Suppressor macrophage (primary cell): ENCODE measurements at places on chromosomes 11 and 22.

- no peak for DNase-seq
These were observed 35.7 kb upstream of the USP47 start for GRCh38 chr11:11806074-11806473.

DNA sequence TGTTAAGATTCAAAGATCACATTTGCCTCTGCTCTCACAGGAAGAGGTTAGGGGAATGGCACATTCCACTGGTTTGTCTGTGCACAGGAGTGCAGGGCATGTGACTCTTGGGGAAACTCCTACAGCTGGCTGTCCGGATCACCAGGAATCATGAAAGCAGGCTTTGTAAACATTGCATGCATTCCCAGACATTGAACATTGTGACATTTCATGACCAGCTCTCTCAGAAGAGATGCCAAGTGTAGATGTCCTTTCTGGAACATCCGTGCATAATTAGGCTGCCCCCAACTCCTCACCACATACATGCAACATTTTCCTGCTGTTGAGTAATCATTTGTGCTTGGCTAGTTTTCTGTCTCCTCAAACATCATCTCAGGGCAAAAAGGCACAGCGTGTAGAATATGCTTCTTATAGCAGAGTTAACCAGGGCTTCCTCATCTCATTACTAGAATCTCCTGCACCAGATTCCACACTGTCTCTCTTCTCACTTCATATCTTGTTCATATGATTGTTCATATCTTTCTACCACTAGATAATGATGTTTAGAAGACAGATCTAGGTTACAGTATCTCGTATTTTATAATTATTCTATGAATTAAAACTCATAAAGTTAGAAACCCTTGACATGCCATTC, 694.7 kb downstream of the NTM start:
- peak; percentile 70 for DNase-seq

GRCh38 chr11:78076733-78077403, 2.8 kb downstream of the NDUFC2 start:
- no peak for DNase-seq

DNA sequence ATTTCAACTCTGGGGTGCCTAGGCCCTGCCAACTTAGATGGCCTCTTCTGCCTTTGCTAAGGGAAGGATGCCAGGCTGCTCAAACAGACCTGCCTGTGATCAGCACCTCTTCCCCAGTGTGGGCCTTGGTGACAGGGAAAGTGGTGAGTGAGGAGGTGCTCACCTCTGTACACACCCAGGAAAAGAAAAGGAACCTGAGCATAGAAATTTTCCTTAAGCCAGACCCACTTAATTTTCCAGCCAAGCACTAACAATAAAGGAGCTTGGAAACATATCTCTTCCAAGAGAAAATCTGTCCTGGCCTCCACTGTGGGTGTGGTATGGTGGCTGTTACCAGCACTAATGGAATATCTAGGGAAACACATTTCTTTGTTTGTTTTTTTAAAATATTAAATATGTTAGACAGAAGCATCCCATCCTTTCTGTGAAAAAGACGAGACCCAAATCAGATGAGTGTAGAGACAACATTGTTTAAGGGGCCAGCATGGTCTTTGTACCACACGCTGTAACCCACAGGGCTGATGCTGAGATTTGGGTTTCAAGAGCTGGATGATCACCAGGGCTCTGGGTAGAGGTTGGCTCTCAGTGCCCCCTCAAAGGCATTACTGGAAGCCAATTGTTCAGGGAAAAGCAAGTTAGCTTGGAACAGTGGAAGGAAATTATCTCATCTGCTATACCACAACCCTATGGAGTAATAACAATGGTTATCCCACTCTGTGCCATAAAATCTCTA, 472.2 kb downstream of the INSC start:
- no peak for DNase-seq

DNA sequence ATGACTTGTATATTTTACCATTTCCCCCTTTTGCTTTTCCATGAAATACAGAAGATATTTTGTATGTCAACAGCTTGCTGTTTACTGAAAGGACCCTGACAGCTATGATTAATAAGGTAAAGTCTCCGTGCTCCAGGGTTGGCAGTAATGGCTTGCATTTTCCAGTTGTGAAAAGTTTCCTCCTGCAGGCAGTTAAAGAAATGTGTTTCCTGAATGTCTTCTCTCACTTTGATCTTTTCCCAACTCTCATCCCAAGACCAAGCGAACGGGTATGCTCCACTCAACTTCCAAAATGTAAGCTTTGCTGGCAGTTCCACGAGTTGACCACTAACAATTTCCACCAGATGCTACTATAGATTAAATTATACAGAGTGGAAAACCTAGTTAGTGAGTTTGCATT, 8.9 kb downstream of the FIBIN start:
- no peak for DNase-seq

DNA sequence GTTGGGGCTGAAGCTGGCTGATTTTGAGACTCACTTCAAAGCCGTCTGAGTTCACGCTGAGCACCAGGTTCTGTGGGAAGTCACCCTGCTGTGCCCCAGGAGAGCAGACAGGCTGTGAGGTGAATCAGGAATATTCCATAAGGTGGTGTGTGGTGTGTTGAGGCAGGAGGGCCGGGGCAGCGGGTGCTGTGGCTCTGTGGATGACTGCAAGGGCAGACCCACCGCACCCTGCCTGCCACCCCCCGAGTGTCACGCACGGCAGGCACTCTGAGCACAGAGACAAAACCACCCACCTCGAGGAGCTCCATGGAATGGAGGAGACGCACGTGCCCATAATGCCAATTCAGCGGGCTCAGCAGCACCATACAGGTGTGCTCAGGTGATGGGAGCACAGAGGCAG, 147.8 kb downstream of the PKNOX2 start:
- no peak for DNase-seq
